ENCODE measurements at places on chromosomes 13 and 19. TPM values are rescaled to one million over a fixed set of nuclear protein-coding genes. Genes with fewer than 3 reads are reported as not detected.

GRCh38 chr13:44160591-44161191 lies 212.9 kb upstream of the SERP2 start:
- DNase-seq, result no peak

GRCh38 chr13:43432958-43433357 lies 353.8 kb downstream of the ENOX1 start:
- no peak for DNase-seq

GRCh38 chr13:94641409-94641941 lies 39.8 kb downstream of the GPR180 start:
- DNase-seq, result no peak

- DNase-seq, result no peak
These were observed 843 bp downstream of the NR2F6 start for GRCh38 chr19:17244618-17245534.

Gene TUBA3C
- total RNA-seq, result not detected

DNA sequence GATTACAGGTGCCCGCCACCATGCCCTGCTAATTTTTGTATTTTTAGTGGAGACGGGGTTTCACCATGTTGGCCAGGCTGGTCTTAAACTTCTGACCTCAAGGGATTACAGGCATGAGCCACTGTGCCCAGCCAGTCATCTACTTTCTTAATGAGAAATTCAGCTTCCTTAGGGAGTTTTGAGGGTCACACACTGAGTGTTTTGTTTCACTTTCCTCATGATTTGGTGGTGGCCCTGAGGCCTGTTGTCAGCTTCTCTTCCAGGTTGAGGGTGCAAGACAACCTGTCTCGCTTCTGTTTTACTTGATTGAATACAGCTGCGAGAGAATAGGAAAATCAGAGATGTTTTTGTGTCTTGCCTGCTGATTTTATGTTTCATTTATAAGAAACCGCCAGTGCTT lies 9.9 kb downstream of the FRY start:
- no peak for DNase-seq

GRCh38 chr19:51131780-51132680 lies 7.3 kb downstream of the SIGLEC9 start:
- peak; percentile 69 for DNase-seq

DNA sequence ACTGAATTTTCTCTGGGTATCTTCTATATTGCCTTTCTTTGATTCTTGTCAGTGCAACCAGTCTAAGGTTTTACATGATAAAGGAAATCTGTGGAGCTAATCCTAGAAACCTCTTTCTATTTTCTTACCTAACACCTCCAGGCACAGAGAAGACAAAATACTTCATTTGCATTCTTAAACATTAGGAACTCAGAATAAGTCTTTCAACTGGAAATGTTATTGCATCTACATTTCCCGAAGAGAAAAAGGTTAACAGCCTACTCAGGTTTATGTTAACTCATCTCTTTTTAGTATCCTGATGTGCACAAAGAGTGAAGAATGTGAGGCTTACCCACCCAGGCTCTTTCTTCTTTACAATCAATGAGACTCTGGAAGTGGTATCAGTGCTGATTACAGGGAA lies 106.7 kb downstream of the PCCA start:
- DNase-seq, result no peak

DNA sequence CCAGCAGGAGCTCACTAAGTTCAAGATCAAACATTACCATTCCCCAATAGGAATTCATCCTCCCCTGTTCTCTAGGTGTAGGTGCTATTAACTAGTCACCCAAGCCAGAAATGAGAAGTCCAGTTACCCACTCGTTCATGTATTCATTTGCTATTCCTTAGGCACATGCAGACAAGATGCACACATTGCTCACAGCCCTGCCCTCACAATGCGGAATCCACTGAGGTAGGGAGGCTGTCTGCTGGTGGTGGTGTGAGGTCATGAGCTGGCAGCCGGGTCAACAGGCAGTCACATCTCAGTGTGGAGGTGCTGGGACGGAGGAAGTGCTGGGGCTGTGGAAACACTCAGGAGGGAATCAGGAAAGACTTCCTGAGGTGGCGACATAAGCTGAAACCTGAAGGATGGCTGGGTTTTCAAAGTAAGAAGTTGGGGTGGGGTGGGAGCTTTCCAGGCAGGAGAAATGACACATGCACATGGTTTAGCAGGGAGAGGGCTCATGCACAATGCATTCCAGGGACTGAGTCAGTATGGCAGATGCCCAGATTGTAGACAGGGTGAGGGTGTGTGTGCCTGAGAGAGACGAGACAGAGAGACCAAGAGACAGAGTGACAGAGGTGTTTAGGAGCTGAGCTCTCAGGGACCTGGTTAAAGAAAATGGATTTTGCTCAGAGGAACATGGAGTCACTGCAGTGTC lies 117.6 kb downstream of the USP12 start:
- no peak for DNase-seq

Gene FBXL12
- 43.0 TPM for total RNA-seq

Gene IL27RA
- total RNA-seq, result not detected

DNA sequence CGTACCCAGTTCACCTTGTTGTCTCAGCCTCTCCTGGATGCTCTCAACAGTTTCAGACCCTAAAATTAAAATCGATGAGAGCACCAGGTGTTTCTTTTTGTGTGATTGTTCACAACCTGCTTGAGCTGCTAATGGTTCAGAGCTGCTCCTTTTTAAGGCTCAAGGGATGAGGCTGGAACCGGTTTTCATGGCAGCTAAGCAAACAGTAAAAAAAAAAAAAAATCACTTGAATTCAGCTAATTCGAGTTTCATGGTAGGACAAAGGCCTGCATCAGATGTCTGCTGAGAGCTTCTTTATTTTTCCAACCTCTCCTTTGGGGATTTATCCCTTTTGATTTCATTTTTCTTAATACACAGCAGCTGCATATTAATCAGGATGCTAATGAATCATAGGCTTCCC lies 6.5 kb downstream of the SYCE2 start:
- no peak for DNase-seq

DNA sequence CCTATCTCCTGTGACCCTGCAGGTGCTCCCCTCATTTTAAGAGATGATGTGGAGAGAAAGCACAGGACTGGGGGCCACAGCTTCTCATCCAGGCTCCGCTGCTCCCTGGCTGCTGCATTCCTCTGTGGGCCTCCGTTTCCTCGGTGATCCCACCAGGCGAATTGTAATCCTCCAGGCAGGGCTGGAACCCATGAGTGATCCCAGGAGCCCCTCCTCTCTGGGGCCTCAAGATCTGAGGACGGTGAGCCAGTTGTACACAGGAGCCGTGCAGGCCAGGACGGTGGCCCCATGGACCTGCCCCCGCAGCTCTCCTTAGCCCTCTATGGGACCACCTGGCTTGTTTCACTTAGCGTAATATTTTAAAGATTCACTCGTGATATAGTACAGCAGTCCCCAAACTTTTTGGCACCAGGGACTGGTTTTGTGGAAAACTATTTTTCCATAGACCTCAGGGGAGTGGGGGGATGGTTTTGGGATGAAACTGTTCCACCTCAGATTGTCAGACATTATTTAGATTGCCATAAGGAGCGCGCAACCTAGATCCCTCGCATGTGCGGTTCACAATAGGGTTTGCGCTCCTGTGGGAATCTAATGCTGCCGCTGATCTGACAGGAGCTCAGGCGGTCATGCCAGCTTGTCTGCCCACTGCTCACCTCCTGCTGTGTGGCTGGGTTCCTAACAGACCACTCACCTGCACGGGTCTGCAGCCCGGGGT lies 5.6 kb downstream of the FFAR3 start:
- no peak for DNase-seq

DNA sequence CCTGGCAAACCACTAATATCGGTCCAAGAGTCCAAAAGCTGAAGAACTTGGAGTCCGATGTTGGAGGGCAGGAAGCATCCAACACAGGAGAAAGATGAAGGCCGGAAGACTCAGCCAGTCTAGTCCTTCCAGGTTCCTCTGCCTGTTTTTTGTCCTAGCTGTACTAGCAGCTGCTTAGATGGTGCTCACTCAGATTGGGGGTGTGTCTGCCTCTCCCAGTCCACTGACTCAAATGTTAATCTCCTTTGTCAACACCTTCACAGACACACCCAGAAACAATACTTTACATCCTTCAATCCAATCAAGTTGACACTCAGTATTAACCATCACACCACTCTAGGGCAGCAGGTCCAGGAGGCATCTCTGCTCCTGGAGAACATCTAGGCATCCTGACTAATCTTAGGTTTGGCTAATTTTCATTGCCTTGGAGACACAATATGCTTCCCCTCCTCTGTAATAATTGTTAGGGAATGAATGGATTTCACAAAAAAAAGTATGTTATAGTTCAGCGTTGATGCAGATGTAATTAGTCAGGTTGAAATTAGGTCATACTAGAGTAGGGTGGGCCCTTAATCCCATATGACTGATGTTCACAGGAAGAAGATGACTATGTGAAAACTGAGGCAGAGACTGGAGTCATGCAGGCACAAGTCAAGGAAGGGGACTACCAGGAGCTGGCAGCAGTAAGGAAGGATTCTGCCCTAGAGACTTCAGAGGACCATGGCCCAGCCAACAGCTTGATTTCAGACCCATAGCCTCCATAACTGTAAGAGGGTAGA lies 183.4 kb downstream of the RBM26 start:
- DNase-seq, result no peak

GRCh38 chr19:37914908-37915307 lies 7.9 kb downstream of the SIPA1L3 start:
- no peak for DNase-seq

Gene ATP8A2
- 70.1 TPM for total RNA-seq

GRCh38 chr19:44822177-44822576 lies 13.3 kb downstream of the BCAM start:
- no peak for DNase-seq

DNA sequence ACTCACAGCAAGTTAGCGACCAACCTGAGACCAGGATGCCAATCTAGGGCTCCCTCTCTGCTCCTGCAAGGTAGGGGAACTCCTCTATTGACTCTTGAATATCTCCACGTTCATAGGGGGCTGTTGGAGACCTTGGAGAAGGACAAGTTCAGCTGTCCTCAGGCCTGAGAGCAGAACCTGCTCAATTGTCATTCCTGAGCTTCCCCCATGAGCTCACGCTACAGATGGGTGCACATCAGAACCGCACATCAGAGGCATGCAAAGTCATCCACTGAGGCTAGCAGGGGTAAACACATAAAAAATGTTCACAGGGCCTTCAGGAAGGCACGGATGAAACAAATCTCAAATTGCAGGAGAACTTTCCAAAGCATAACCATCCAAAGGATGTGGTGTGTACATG lies 168.8 kb upstream of the ZNF507 start:
- no peak for DNase-seq

DNA sequence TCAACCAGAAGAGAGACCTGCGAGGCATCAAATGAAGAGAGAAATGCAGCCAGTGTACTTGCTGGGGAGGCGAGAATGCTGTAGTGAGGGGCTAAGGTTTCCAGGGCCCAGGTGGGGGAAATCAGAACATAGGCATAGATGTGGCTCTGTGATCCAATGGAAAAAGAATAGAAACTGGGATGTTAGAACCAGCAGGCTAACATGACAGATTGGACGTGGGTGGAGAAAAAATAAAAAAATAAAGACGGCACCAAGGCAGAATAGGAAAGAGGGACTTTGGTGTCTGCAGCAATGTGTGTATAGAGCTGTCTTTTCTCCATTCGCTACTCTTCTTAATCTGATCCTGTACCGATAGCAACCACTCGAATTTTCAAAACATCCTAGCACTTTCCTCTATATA lies 381.0 kb upstream of the NBEA start:
- no peak for DNase-seq

DNA sequence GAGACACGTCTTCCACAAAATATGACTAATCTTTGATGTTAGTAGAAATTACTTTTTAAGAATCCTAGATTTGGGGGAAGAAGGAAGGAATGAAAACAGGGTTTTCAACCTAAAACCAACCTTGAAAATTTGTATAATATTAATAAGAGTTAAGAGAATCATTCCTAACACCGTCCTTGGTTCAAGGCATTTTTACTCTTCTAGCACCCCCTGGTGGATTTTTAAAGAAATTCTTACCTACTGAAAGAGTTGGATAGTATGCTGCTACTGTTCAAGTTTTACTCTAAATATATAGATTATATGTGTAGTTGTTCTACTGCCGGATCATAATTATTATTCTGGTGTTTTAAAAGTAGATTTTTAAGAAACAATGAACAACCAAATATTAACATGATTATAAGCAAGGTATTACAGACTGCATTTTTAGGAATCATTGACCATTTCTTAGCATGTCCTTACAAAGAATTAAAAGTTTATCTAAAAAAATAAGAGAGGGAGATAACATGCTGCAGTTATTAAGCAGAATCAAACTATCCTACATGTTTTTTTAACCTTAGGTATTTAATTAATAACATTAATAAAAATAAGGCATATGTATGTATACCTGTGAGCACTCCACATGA lies 7.4 kb upstream of the SLITRK6 start:
- no peak for DNase-seq

Gene KLK11
- total RNA-seq, result not detected

- peak; percentile 91 for DNase-seq
These were observed 79.3 kb downstream of the KDM4B start for GRCh38 chr19:5048091-5048726.

Gene C5AR2
- not detected for total RNA-seq

Gene PLPPR3
- total RNA-seq, result 392 TPM

GRCh38 chr13:39317291-39317690 lies 279.0 kb downstream of the NHLRC3 start:
- no peak for DNase-seq

Gene PRR36
- 37.4 TPM for total RNA-seq

DNA sequence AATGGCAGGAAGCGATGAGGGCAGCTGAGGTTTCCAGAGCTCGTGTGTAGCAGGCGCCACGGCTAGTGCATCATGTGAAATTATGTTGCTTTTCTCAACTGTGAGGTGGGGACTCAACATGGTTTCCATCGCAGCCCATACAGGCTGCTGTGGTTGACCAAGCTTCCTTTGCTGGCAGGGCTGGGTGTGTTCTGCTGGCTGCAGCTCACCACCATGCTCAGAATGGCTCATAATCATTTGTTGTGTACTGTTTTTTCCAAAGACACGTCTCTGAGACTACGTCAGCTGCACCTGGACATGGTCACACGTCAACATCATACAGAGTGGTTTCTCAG lies 16.1 kb upstream of the RASA3 start:
- no peak for DNase-seq

- no peak for DNase-seq
These were observed 31.1 kb downstream of the RDH8 start for GRCh38 chr19:10044390-10044789.

Gene CGB7
- total RNA-seq, result not detected

DNA sequence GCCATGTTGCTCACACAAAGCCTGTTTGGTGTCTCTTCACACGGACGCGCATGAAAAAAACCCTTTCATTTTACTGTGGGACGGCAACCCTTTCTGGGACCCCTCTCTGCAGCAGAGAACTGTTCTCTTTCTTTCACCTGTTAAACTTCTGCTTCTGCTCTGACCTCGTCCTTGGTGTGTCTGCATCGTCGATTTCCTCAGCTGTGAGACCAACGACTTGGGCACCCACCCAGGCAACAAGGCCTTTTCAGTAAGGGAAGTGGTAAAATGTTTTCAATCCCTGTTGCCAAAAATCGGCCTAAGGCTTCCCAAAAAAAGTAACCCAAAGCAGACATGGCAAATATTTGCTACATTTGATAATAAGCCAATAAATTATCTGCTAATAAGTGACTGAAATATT lies 515.3 kb downstream of the IRS2 start:
- DNase-seq, result no peak

- DNase-seq, result no peak
These were observed 836 bp upstream of the BST2 start for GRCh38 chr19:17406046-17406886.

- DNase-seq, result no peak
These were observed 37.3 kb downstream of the KDM4B start for GRCh38 chr19:5006201-5006600.
